NB4 (cell line): ENCODE measurements at places on chromosomes 6 and 20.

DNA sequence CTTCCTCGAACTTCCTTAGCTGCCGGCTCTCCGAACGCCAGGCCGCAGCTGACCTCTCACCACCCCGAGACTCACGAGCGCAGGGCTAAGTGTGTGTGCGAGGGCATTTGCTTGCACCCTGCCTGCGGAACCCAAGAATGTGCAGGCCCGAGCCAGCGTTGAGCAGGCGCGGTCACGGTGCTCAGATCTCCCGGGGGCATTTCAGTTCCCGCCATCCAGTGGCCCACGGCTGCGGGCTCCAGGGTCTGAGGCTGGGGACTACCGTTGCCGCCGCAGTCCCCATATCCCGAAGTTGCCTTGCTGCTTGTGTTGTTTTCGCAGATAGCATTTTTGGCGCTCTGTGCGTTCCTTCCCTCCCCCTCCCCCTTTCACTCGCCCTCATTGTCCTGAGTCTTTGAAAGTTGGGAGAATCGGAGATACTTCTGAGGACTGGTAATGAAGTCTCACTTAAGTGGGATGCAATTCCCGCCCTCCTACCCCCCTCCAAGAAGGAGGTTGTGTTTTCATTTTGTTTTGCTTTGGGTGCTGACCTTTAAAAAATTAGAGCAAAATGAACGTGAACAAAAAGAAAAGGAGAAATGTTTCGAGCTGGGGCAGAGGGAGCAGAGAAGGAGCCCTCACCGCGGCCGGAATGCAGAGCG lies 1.7 kb downstream of the NR2E1 start:
- DNase-seq: no peak

DNA sequence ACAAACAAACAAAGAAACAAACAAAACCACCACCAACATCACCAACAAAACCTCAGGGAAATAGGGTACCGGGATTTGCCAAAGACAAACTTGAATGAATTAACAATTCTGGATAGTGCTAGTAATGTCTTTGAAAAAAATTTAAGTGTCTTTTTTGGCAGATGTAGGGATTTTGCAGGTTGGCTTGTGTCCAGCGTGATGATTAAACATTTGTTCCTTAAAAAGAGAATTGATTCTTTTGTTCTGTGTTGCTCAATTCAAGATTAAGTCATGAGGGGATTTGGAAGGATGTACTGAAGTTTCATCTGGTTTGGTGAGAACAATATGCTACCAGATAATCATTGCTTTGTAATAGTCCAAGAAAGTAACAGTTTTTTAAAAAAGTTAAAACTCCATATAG lies 125.1 kb upstream of the HS3ST5 start:
- no peak for DNase-seq

GRCh38 chr20:59948828-59949720 lies 8.9 kb downstream of the FAM217B start:
- peak; percentile 79 for DNase-seq

DNA sequence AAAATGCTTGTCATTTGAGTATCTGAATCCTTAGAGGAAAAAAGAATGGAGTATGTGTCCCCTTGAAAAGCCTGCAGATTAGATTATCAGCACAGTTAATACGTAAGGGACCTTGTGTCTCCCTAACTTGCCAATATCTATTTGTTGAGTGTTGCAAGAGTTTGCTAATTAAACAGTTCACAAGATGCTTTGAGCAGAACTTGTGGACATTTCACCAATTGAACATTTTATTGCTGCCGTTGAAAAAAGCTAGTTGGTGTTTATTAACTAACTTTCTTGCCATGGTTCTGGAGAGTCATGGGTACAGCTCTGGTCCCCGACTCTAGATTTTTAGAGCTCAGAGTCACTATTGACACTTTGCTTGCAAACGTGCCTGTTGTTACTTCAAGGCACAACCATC lies 30.6 kb upstream of the PRDM1 start:
- DNase-seq: no peak
